ENCODE measurements at places on chromosomes 7 and 10. TPM values are rescaled to one million over a fixed set of nuclear protein-coding genes. Genes with fewer than 3 reads are reported as not detected.

PRF1 gene
- total RNA-seq, result not detected

SEMA3C gene
- 126 TPM for total RNA-seq

GIMAP8 gene
- under 0.01 TPM for total RNA-seq

CD36 gene
- 1.0 TPM for total RNA-seq

HOXA7 gene
- total RNA-seq, result not detected

TAS2R3 gene
- 1.3 TPM for total RNA-seq

SPACDR gene
- total RNA-seq, result 0.17 TPM

ANLN gene
- 10.9 TPM for total RNA-seq

IPMK gene
- 1.9 TPM for total RNA-seq

PHYHIPL gene
- total RNA-seq, result not detected

Measured in bronchial smooth muscle cell (primary cell).